RPMI8226 (cell line): ENCODE measurements at places on chromosomes 6 and 20.

GRCh38 chr6:118537574-118537973 is 10.5 kb upstream of the PLN start:
- no peak for DNase-seq

- DNase-seq: no peak
Observed at GRCh38 chr6:21610341-21610740, 16.8 kb downstream of the SOX4 start.

GRCh38 chr6:5078121-5078669 is 6.9 kb upstream of the PPP1R3G start:
- no peak for DNase-seq

DNA sequence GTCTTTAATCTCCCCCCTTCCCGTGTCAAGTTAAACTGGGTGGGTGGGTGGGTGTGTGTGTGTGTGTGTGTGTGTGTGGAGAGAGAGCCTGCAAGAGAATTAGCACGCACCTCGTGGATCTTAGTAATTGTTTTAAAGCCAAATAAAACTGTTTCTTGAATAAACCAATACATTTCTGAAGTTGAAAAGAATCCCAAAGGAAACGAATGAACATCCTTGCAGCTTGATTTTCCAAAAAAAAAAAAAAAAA is 381 bp upstream of the BICRAL start:
- no peak for DNase-seq

- DNase-seq: no peak
Observed at GRCh38 chr6:160360955-160361354, 12.8 kb downstream of the SLC22A3 start.

DNA sequence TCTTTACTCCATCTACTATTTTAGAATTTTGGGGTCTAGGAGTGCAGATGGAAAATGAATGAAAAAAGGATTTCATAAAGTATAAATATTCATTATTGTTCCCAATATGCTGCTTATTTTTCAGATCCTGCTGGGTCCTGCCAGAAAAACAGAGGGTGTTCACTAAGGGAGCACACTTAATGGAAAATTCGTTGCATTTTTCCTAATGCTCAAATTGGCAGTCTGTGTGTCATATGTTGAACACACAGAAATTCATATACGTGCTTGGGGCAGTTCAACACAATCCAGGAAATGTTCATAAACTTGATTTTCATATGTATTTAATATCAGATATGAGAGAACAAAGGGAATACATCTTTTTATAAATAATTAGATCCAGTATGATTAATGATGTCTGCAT is 1019.4 kb downstream of the EPHA7 start:
- no peak for DNase-seq

- peak; percentile 69 for DNase-seq
Observed at GRCh38 chr6:68572525-68572924, 62.6 kb upstream of the ADGRB3 start.

DNA sequence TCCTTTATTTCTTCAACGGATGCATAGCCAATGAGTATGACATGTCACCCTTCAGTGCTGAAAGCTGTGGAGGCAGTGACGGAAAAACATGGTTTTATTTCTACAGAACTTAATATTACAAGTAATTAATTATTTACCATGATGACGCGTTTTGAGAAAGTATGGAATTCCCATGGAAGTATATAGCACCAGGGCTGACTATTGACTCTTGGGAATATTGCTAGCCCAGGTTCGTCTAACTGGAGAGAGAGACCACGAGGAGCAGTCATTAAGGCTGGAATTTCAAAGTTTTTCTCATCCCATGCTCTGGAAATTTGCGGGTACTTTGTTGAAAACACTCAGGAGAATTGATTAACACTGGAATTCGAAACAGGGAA is 155.2 kb upstream of the PRSS16 start:
- no peak for DNase-seq

DNA sequence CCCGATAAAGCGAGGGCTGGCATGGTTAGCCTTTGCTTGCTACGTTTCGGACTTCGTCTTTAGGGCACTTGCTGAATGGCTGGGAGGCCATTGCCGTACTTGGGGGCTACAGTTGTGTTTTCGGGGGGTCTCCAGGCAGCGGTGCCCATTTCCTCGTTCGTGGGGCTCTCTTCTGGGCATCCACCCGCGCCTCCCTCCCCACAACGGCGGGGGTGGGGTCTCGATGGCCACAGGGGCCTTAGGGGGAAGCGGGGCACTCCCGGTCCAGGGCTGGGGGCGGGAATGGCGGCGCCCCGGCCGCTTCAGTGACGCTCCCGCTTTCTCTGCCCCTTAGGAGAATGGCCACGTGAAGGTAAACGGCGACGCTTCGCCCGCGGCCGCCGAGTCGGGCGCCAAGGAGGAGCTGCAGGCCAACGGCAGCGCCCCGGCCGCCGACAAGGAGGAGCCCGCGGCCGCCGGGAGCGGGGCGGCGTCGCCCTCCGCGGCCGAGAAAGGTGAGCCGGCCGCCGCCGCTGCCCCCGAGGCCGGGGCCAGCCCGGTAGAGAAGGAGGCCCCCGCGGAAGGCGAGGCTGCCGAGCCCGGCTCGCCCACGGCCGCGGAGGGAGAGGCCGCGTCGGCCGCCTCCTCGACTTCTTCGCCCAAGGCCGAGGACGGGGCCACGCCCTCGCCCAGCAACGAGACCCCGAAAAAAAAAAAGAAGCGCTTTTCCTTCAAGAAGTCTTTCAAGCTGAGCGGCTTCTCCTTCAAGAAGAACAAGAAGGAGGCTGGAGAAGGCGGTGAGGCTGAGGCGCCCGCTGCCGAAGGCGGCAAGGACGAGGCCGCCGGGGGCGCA is 2.4 kb downstream of the MARCKS start:
- no peak for DNase-seq

DNA sequence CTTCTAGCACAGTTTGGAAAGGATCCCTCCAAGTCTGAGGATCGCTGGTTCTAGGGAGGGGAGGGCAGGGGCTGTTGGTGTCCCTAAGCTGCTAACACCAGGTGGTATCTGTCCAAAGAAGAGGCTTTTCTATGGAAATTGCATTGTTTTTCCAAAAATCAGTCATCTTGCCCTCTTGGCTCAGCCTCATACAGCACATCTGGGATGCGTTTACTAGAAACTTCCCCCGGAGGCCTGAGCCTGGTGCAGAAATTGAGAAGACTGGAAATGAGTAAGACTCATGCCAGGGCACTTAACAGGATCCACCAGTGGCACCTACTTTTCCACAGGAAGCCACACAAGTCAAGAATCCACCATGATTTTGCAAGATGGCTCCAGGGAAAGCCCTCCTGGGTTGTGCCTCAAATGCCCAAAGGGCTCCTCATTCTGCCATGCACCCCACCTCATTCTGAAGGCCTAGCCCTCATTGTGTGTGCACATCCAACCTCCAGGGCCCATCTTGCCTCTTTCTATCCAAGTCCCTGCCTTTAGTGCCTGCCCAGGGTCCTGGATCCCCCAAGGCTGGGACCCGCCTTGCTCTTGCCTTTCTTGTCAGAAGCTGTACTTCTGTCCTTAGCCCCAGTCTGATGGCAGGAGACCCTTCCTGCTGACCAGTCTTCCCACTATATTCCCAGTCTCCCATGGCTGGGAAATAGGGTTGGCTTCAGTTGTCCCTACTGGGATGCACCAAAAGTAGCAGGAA is 97.6 kb downstream of the MRPL14 start:
- DNase-seq: no peak

DNA sequence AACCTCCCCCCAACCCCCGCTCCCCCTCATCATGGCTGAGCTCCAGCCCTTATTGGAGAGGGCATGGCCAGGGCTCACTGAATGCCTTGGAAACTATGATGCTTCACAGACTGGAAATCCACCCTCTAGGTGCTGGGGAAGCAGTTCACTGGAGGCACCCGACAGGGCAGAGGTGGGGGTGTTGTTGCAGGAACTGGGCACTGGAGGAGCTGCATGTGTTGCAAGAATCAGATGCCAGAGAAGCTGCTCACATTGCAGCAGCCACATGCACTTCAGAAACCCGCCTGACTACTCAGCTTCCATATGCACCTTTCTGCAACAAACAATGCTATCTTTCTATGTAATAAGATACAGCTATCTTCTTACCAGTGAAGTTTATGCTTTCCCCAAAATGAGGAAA is 7.9 kb upstream of the TBPL1 start:
- DNase-seq: no peak

- no peak for DNase-seq
Observed at GRCh38 chr20:19492687-19493336, 265.2 kb upstream of the RIN2 start.

DNA sequence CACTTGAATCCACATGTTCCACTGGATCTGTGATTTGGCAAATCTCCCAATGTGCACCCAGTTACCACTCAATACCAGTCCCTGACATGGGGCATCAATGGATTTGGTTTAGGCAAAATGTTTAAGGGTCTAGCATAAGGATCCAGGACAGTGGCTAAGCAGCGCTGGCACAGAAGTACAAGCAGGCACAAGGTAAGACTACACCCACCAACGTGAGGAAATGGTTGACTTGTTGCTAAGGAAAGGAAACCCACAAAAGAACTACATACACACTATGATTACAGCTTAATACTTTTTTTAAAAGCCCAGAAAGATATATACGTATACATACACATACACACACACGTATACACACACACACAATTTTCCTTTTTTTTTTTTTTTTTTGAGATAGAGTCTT is 79.0 kb downstream of the DNAAF9 start:
- DNase-seq: no peak

DNA sequence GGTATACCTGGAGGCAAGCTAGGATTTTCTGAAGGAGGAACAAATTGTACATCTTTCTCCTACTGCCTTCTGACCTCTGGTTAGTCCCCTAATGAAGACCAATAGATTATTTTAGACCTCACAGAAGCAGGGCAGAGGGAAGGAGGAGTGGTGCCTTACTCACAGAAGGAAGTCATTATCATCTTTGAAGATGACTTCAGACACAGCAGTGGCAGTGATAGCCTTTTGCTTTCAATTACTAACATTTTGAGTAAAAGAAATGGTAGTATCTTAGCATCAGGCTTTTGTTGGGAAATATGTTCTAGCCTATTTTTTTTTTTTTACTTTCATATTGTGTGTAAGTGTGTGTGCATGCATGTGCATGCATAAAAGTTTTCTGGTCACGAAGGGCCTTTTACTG is 164.2 kb upstream of the PLN start:
- DNase-seq: no peak

DNA sequence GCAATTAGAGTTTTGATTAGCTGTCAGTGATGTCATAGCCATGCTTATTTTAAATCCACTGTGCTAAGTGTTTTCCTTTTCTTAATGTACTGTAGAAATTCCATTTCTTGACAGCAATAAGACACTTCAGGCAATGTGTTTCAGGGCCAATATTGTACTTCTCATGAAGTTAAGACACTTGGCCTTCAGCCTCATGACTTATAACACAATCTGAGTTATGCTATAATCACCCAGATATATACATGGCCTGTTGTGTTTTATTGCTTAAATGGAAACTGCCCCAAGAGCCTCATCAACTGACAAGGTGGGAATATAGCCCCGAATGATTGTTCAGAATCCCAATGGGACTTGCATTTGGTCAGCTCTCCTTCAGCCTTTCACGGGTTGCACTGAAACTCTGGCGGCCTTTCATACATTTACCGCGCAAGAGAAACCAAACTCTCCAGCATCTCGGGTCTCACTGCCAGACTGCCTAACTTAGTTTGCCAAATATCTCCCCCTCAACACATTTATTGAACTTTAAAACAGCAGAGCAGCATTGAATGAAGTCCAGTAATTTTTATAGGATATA is 44.2 kb upstream of the TBX18 start:
- DNase-seq: no peak

DNA sequence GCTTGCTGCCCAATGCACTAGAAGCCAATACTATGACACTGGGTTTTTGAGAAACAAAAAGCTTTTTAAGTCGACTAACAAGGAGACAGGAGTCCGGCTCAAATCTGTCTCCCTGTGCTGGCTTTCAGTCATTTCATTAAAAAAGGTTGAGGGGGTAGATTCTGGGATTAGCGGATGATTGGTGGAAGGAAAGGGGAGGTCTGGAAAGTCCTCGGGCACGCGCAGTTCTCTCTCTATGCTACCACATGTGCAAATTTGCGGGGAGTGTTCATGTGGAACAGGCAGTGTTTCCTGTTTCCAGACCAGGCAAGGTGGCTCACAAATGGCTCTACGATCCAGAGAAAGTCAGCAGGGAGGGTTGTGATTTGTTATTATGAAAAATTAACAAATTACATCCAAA is 89.1 kb upstream of the TOX2 start:
- DNase-seq: no peak

GRCh38 chr20:17771206-17772004 is 71.6 kb downstream of the BANF2 start:
- DNase-seq: no peak

DNA sequence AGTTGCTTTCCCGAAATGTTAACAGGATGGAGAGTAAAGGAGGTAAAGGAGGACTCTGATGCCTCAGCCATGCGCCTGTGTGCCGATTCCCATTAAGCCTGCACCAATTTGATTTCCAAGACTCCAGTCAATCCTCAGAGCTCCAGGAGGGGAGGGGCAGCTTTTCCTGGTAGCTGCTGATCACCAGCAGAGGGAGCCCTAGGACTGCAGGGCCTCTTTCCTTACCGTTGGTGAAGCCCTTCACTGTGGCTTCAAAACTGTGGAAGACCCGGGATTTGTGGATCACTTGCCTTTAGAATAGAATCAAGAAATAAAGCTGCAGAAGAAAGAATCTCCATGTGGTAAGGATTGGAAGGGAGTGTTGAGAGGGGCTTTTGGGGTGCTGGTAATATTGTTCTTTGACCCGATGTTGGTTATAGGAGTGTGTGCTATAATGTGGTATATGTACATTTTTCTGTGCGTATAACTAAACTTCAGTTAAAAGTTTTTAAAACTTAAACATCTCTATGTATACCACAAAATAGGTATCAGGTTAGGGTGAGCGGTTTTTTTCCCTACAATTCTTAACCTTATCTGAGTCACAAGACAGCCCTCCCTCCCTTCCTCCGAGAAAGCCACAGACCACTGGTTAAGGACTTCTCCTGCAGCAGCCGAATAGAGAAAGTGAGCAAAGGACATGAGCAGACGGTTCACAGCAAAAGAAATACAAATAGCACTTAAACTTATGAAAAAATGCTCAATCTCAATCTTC is 6.9 kb upstream of the OSER1 start:
- peak; percentile 66 for DNase-seq

- peak; percentile 85 for DNase-seq
Observed at GRCh38 chr6:83065511-83066192, at the start of gene UBE3D. Gene UBE3D, minus strand, starts transcription at chr6:83065841. Its CDS starts 123 bp downstream, at chr6:83065718.

GRCh38 chr6:148398678-148399077 is 56.0 kb downstream of the SASH1 start:
- DNase-seq: no peak

DNA sequence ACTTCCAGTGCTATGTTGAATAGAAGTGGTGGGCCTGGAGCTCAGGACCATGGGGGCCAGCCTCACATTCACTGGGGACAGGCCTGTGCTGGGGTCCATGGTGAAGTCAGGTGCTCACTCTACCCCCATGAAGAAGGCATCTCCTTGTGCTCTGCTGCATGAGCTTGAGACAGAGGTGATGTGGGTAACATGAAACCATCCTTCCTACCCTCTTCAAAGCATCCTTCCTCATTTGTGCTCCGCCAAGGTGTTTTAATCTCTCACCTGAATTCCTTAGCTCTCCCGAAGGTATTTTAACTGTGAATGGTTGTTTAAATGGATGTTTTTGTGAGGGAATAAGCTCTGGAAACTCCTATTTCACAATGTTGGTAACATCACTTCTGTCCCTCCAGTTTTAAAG is 209.6 kb upstream of the PCSK2 start:
- DNase-seq: no peak
